ENCODE measurements at places on chromosomes 1 and 21.

DNA sequence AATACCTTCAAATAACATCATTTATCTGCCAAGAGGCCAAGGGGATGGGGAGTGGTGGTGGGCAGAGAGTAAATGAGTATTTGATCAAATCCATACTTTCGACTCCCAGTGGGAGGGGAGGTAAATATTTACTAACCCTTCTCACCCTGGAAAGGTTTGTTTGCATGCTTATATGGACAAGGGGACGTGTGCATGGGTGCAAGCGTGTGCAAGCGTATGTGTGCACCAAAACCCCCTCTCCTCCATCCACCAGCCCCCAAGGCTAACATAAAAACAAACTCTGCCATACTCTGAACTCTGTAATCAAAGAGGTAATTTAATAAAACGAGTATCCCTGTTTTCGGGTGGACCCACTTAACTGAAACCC is 58.0 kb downstream of the SYF2 start:
- DNase-seq = no peak

- DNase-seq = no peak
These were observed 61.2 kb upstream of the ARHGEF16 start for GRCh38 chr1:3393024-3393986.

DNA sequence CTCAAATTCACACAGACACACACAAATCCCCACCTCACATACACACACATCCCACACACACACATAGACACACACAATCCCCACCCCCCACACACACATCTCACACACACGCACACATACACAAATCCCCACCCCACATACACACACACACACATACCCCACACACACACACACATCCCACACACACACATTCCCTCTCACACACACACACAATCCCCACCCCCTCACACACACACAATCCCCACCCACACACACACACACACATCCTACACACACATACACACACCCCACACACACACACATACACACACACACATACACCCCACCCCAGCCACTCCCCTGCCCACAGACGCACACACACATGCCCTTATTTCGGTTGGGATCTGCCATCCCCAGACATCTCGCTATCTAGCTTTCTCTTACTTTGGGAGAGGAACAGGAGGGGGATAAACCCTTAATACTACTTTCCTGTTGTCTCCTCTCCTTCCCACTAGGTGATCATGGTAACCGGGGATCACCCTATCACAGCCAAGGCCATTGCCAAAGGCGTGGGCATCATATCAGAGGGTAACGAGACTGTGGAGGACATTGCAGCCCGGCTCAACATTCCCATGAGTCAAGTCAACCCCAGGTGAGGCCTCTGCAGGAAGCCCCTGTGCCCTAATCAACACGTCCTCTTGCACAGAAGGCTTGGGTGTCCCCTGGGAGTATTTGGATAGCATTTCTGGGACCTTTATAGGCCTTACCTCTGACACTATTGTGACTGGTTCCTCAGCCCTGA is 17.2 kb upstream of the ATP1A4 start:
- DNase-seq = no peak

GRCh38 chr1:59730759-59731478 is 83.8 kb upstream of the HOOK1 start:
- DNase-seq = peak; percentile 82

DNA sequence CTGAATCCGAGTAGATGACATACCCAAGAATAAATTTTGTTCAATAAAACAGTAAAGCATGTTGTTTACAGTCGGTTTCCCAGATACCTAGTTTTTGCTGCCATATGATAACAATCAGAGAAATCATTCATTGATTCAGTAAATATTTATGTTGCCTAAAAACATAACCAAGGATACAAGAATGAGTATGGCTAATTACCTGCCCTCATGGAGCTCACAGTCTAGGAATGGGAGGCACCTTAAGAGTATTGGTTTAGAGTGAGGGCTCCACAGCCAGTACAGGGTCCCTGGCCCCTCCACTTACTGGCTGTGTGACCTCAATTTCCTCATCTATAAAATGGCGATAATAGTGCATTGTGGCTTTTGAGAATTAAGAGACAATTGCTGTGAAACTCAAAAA is 921 bp downstream of the ATP5PB start:
- no peak for DNase-seq

GRCh38 chr1:56413671-56414199 is 165.6 kb downstream of the PLPP3 start:
- no peak for DNase-seq

DNA sequence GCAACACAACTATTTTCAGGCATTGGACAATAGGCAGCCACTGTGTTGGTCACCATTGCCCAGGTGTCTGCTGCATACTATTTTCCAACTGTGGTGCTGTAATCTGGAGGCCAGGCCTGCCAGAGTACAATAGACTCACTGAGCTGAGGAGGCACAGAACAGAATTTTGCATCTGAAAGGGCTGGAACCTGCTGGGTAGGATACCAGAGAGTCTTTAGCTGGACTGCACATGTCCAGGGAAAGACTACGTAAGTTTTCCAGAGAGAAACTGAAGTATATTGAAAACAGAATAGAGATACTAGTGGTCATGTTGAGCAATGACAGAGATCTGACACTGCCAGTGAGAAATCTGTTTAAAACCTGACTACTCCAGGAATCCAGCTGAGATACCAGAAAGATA is 200.8 kb downstream of the RASAL2 start:
- DNase-seq = peak; percentile 11

GRCh38 chr1:56758135-56758534 is 61.1 kb downstream of the FYB2 start:
- DNase-seq = no peak

- peak; percentile 48 for DNase-seq
These were observed 54.2 kb upstream of the RGS7 start for GRCh38 chr1:241411056-241411775.

All from AG20443 (cell line).